Esophagus mucosa (tissue), 1 donor: ENCODE measurements at places on chromosomes 7 and 10.
A peak's percentile ranks its signal among the peaks of the same experiment; 100 is the strongest.

- ATAC-seq, result peak; percentile 64
Measured at GRCh38 chr10:86648704-86649427, 5.5 kb upstream of the OPN4 start.

DNA sequence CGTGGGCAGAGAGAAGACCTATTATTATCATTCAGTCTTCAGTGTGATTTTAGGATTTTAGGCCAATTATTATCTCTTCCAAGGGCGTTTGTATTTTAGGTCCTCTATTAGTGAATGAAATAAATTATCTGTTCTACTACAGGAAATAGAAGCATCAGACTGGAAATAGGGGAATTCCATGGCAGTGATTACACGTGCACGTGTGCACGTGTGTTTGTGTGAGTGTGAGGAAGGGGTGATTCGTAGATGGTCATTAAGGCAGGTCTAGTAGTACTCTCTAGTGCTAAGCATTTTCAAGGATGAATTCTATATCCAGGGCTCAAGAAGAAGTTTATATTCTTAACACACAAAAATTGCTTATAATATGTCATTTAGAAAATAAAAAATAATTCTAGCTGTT, 623.2 kb downstream of the GATA3 start:
- ATAC-seq, result no peak

DNA sequence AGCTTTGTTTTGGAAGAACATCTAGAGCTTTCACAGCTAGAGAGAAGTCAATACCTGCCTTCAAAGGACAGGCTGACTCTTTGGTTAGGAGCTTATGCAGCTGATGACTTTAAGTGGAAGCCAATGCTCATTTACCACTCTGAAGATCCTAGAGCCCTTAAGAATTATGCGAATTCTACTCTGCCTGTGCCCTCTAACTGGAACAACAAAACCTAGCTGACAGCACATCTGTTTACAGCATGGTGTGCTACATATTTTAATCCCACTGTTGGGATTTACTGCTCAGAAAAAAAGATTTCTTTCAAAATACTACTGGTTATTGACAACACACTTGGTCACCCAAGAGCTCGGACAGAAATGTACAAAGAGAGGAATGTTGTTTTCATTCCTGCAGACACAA, 57.3 kb downstream of the PALS2 start:
- ATAC-seq, result no peak

DNA sequence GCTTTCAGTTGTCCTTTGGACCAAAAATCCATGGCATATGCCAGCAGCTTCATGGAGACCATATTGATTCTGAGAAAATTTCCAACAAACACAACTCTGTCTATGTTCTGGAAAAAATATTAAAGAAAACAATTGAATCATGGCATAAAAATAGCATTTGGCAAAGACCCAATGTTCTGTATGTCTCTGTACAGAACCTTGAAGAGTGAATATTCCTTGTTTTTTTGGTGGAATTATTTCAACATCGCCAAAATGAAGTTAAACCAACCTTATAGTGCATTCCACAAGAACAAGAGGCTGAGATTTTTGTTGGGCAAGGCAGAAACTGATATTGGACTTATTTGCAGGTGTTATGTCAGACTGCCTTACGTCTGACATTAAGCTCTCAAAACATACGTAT, 53.3 kb upstream of the SLC16A12 start:
- no peak for ATAC-seq

DNA sequence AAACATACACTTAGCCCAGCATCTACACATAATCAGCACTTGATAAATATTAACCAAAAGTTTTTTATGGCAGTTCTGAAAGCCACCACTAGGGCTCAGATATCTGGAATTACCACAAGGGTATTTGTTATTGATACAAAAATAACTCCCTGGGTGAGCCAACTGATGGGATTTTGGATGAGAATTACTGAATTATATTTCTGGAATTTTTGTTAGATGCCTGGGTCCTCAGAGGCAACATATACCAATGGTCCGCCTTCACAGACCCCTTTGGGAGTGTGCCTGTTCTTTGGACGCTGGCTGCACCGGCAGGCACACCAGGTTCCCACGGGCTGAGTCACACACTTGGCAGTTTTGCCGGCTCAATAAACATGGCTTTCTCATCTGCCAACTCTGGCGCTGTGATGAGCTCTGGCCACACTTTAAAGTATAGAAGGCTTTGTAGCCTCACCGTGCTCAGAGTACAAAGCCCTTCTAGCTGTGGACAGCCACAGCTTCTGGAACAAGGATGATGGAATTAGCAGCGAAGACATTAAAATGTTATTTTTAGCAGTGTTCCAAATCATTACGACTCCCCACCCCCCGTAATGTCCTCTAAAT, 24.5 kb upstream of the EEPD1 start:
- ATAC-seq, result peak; percentile 79

DNA sequence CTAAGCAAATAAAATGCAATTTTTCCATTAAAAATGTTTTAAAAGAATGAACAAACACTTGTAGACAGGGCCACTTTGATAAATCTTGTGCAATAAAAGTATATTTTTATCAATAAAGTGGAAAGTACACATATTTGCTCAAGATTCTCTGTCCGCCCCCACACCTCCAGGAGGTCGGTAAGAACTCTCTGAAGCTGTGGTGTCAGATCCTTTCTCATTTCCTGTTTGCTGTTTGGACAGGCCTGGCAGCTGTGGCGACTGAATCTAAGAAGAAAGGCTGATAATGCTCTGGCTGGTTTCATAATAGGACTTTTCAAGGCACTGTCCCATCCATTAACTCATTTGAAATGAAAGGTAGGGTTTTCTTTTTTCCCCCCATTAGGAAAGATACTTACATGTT, 15.3 kb upstream of the ASB4 start:
- no peak for ATAC-seq

DNA sequence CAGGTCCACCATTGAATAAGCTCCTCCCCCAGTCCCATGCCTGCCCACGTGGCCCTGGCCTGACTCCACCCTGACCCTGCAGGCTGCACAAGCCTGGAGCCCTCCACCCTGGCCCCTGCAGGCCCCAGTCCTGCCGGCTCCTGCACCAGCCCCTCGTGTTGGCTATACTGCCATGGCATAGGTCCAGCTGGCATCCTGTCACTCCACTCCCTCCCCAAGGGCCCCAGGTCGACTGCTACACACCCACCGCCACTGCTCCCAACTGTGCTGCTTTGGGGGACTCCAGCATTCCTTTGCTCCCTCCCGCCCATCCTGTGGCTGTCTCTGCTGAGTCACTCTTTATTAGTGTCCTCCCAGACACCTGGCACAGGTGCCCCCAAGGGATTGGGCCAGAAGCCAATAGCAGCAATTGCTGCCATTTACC, 32.4 kb upstream of the HSPA12A start:
- peak; percentile 15 for ATAC-seq

DNA sequence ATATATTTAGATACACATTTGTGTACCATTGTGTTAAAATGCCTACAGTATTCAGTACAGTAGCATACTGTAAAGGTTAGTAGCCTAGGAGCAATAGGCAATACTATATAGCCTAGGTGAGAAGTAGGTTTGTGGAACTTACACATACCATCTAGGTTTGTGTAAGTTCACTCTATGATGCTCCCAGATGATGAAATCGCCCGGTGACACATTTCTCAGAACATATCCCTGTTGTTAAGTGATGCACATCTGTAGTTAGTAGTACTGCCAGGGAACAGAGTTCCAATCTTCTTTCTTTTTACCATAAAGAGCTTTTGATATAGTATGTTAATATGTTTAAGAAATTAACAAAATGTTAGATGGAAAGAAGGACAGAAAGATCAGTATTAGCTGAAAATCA, 138.2 kb downstream of the SNX13 start:
- no peak for ATAC-seq

- ATAC-seq, result no peak
Measured at GRCh38 chr10:67045404-67045803, 119.6 kb downstream of the LRRTM3 start.

DNA sequence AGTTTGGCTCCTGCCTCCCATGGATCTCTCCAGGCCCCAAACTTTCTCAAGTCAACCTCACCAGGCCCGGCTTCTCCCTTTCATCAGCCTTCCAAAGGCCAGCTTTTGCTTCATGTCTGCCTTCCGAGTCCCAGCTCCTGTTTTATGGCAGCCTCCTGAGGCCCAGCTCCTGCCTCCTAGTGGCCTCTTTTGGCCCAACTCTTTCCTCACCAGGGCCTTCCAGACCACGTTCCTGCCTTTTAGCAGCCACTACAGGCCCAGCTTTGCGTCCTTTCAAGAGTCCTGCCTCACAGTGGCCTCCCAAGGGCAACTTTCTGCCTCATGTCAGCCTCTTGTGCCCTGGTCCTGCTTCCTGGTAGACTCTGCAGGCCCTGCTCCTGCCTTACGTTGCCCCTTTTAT, 15.3 kb upstream of the TMEM248 start:
- no peak for ATAC-seq

GRCh38 chr10:63390521-63390920, 75.3 kb downstream of the JMJD1C start:
- ATAC-seq, result no peak

GRCh38 chr7:26213807-26214515, 12.4 kb downstream of the CBX3 start:
- ATAC-seq, result no peak

DNA sequence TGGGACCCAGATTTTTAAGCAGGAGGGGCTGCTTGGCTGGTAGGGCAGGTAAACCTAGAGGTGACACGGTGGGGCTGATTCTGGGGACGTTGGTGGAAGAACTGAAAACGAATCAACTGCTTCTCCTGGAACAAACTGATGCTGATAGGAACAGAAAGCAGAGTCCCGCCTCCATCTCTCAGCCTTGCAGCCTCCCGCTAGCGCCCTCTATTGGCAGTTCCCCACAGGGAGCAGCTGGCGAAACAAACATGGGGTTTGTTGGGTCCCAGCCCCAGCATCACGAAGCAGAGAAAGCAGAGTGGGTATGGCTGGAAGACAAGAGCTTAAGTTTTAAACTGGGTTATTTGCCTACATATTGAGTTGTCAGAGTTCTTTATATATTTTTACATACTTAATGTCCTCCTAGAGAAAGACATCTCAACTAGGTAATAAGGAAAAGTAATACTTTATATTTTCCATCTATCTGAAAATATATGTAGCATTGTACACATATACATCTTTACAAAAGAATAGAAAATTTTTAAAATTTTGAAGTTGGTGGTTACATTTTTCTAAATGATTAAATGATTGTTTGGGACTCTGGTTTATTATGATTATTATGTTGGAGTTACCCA, 42.3 kb upstream of the FOXI2 start:
- no peak for ATAC-seq

- no peak for ATAC-seq
Measured at GRCh38 chr10:124262234-124262865, 156.4 kb downstream of the OAT start.

- ATAC-seq, result no peak
Measured at GRCh38 chr10:27349987-27350386, 109.4 kb upstream of the ACBD5 start.

DNA sequence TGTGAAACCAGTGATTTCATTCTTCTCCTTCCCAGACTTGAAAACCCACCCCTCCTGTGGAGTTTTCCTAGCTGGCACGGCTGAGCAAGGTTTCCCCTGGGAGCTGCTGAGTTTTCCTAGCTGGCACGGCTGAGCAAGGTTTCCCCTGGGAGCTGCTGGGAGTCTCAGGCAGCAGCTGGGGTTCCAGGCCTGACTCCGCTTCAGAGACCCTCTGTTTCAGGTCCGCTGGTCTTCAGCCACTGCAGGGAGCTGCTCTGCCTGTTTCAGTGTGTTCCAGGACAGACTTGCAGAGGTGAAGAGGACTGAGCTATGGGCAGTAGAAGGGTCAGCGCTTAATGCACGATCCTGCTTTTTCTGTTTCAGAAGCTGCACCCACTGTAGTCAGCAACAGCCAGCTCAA, 104.9 kb downstream of the XRCC2 start:
- no peak for ATAC-seq
